ENCODE measurements at places on chromosomes 16 and 17.

DNA sequence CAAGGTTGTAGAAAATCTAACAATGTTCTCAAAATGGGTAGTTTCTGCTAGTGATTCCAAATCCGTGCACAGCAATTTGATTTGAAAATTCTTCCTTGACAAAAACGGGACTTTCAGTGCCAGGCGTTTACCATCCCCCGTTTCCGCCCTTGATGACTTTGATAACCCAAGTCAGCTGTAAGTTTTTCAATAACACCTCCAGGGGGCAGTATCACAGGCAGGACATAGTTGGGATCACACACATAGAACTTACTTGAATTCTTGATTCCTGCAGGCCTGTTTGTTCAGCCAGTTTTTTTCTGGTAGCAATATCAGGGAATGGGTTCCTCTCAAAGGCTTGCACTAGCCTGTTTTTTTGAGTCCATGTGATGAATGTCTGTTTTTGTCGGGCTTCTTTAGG, 5.6 kb downstream of the DUXB start:
- DNase-seq = no peak

- DNase-seq = no peak
These were observed 78.4 kb upstream of the STAC2 start for GRCh38 chr17:39304188-39304587.

DNA sequence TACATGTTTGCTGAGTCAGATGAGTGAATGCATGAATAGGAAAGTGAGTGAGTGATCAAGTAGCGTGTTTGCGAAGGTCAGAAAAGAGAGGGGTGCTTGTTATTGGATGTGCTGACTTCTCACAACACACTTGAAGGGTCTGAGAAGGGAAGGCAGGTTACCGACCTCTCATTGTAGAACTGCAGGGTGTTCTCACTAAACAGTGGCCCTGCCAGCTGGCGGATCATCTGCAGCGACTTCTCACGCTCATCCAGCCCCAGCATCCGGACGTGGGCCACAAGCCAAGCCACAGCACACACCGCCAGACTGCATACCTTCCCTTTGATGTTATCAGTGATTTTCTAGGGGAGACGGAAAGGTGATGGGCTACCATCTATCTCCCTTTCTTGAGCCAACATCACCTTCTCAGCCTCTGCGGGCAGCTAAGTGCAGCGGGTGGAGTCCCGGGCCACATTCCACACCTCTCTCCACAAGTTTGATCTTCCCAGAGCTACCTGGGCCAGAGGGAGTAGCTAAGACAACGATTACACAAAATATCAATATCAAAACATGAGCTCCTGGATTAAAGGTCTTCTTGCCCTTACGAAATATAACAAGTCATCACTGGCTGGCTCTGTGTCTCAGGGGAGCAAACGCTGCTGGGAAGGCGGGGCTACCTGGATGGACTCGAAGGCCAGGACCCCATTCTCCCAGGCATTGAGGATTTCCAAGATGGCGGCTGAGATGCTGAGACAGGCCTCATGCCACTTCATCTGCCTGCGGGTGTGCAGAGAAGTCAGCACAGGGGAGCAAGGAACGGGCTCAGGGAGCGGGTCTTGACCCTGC, 11.0 kb downstream of the CSF3 start:
- DNase-seq = peak; percentile 43

DNA sequence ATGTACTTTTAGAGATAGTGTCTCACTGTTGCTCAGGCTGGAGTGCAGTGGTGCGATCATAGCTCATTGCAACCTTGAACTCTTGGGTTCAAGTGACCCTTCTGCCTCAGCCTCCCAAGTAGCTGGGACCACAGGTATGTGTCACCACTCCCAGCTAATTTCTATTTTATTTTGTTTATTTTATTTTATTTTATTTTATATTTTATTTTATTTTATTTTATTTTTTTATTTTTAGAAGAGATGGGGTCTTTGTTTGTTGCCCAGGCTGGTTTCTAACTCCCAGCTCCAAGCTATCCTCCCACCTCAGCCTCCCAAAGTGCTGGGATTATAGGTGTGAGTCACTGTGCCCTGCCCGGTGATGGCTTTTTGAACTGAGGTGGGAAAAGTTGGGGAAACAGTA, 35.1 kb upstream of the HS3ST4 start:
- DNase-seq = no peak

GRCh38 chr17:69679829-69680228, 265.3 kb downstream of the MAP2K6 start:
- no peak for DNase-seq

DNA sequence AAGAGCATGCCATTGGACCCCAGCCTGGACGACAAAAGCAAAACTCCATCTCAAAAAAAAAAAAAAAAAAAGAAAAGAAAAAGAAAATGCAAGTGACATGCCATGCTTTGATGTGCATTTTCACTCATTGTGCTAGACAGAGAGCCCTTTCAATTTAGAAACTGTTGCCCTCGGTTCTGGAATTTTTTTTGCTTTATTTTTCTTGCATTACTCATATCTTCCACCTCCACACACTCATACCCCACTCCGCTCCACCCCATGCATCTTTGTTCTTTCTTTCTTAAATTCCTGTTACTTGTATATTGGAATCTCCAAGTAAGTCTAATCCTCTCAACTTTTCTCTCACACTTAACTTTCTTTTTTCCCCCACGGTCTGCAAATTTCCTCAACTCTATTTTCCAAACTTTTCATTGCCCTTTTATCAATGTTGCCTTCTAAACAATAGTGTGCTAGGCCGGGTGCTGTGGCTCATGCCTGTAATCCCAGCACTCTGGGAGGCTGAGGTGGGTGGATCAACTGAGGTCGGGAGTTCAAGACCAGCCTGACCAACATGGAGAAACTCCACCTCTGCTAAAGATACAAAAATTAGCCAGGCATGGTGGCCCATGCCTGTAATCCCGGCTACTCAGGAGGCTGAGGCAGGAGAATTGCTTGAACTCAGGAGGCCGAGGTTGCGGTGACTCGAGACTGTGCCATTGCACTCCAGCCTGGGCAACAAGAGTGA, 16.8 kb upstream of the SUZ12 start:
- DNase-seq = no peak

GRCh38 chr17:83198366-83199341, 119.2 kb downstream of the METRNL start:
- no peak for DNase-seq

GRCh38 chr17:63440127-63440769, 5.9 kb downstream of the CYB561 start:
- DNase-seq = peak; percentile 39

DNA sequence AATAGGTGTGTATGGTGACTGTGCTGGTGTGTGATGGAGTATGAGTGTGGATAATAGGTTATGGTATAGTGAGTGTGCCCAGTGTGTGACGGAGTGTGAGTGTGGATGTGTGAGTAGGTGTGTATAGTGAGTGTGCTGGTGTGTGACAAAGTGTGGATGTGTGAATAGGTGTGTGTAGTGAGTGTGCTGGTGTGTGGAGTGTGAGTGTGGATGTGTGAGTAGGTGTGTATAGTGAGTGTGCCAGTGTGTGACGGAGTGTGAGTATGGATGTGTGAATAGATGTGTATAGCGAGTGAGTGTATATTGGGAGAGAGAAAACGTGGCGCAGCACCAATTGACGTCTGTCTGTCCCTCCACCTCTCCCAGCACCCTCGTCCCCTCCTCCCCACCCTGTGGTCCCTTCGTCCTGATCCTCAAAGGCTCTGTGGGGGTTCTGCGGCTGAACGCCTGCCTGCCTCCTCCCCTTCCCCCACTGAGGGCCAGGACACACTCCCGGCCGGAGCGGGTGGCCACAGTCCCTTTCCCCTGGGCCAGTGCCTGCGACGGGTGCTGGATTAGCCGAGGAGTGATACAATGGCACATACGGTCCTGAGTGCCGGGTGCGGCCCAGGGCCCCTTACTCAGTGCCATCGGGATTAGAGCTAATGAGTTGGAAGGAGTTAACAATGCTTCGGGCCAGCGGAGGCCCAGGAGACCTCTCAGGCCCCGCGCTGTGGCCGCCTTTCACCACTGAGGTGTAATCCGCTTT, 160.0 kb downstream of the MRM1 start:
- DNase-seq = no peak

- no peak for DNase-seq
These were observed 6.8 kb downstream of the KCNH6 start for GRCh38 chr17:63529711-63530556.

DNA sequence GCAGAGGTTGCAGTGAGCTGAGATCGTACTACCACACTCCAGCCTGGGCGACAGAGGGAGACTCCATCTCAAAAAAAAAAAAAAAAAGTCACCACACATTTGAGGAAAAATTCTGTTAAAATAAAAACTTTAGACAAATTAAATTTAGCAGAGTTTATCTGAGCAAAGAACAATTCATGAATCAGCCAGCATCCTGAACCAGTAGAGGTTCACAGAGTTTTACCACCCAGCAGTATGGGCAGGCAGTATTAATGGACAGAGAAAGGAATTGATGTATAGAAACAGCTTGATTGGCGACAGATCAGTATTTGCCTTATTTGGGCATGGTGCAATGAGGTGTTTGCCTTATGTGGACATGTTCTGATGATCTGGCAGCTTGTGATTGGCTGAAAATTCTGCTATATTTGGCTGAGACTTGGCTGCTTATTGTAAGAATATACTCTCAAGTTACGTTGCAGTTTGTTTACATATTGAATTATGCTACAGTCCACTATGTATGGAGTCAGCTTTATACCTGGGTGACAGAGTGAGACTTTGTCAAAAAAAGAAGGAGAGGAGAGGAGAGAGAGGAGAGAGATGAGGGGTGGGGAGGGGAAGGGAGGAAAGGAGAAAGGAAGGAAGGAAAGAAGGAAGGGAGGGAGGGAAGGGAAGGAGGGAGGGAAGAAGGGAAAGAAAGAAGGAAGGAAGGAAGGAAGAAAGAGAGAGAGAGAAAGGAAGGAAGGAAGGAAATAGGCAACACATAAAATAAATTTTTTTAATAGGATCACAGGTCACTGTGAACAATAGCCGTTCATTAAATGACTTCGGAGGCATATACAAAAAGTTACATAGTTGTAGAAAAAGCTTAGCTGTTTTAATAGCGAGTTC, 14.6 kb downstream of the ABCC3 start:
- no peak for DNase-seq

- DNase-seq = no peak
These were observed at the start of gene TMEM98 for GRCh38 chr17:32927724-32928585. Gene TMEM98 (plus strand): TSS chr17:32928153. CDS start chr17:32931529, 3,376 bp downstream.

- no peak for DNase-seq
These were observed 181.3 kb downstream of the CDH13 start for GRCh38 chr16:82808036-82808435.

- DNase-seq = no peak
These were observed 82.0 kb downstream of the ANKRD11 start for GRCh38 chr16:89408315-89408714.

GRCh38 chr17:21108651-21109050, 18.1 kb upstream of the DHRS7B start:
- no peak for DNase-seq

GRCh38 chr16:14399378-14400284, 230.4 kb downstream of the PARN start:
- no peak for DNase-seq

DNA sequence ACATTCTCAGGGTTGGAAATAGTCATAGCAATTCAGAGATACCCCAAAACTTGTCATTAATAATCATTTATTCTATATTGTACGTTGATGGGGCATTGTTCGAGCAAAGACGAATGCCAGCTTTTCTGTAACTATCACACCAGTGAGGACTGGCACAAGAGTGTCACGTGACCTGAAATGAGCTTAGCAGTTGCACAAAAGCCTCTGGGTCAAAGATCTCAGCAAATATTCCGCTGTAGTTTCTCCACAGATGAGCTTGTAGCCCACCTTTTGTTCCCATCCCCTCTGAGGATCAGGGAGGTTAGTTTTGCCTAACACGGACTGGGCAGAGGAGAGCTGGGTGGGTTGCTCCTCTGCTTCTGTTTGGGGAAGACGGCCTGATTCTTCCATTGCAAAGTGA, 18.2 kb downstream of the IRX3 start:
- DNase-seq = no peak

DNA sequence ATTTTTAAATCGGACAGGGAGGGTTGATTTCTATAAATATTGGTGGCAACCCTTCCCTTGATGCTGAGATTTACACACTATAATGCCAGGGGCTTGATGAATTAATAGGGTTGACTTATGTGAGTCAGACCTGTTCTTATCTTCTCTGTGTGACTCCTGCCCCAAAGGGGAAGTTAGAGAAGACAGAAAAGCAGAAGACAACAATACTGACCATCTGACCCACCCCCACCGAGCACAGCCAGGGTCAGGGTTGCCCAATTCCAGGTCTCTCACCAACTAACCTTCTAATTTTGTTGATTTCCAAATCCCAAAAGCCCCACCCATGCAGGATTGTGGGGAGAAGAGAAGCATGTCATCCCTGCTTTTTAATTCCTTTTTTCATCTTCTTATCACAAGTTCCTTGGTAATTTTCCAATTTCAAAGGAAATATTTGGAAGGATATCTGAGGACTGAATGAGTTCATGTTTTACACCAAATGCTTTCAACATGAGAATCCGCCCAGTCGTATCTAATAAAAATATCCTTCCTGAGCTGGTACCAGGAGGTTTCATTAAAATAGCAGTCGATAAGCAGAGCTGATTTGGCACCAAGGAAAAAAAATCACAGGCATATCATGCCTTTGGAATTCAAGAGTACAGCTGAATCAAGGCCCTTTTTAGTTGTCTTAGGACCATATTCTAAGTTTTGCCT, 603.4 kb upstream of the CDH11 start:
- no peak for DNase-seq

- DNase-seq = no peak
These were observed 1.8 kb downstream of the SNTB2 start for GRCh38 chr16:69188716-69189115.

- no peak for DNase-seq
These were observed 16.3 kb downstream of the SHISA9 start for GRCh38 chr16:12917653-12918052.

- DNase-seq = no peak
These were observed 211.2 kb downstream of the LGALS9B start for GRCh38 chr17:20256144-20256543.

GRCh38 chr17:78343187-78343542, 16.7 kb downstream of the SOCS3 start:
- DNase-seq = no peak

GRCh38 chr17:36682773-36683172, 81.4 kb downstream of the MRM1 start:
- DNase-seq = no peak

DNA sequence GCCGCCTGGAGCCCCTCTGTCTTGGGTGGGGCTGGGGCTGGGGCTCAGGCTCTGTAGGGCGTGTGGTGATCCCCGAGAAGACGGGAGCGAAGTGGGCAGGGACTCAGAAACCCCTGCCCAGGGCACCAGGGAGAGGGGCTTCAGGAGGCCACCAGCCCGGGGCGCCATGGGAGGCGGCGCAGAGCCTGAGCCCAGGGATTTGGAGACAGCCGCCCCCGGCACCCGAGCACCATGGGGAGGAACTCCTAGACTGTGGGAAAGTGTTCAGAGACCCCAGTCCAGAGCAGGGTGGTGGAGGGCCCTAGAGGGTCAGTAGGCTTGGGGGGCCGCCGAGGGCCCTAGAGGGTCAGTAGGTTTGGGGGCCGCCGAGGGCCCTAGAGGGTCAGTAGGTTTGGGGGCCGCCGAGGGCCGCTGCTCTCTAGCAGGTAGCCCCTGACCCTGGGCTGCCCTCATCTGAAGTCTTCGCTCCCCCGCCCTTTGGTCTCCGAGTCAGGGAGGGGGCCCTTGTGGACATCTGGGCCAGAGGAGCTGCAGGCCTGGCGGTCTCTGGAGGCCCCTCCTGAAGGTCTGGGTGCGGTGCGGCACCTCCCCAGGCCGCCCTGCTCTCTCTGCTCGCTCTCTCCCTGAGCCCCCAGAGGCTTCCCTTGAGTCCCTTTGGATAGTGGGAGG, 734 bp downstream of the ARHGDIG start:
- DNase-seq = no peak

- DNase-seq = no peak
These were observed 504 bp downstream of the ERN1 start for GRCh38 chr17:64129515-64129764.

- DNase-seq = no peak
These were observed 4.1 kb downstream of the CISD3 start for GRCh38 chr17:38733982-38734973.

Data from central memory CD4-positive, alpha-beta T cell (primary cell).